ENCODE measurements at places on chromosomes 2 and 18.

- no peak for DNase-seq
Measured at GRCh38 chr2:104547221-104547620, 306.7 kb upstream of the POU3F3 start.

GRCh38 chr18:11982981-11983380, 1.7 kb downstream of the IMPA2 start:
- no peak for DNase-seq

DNA sequence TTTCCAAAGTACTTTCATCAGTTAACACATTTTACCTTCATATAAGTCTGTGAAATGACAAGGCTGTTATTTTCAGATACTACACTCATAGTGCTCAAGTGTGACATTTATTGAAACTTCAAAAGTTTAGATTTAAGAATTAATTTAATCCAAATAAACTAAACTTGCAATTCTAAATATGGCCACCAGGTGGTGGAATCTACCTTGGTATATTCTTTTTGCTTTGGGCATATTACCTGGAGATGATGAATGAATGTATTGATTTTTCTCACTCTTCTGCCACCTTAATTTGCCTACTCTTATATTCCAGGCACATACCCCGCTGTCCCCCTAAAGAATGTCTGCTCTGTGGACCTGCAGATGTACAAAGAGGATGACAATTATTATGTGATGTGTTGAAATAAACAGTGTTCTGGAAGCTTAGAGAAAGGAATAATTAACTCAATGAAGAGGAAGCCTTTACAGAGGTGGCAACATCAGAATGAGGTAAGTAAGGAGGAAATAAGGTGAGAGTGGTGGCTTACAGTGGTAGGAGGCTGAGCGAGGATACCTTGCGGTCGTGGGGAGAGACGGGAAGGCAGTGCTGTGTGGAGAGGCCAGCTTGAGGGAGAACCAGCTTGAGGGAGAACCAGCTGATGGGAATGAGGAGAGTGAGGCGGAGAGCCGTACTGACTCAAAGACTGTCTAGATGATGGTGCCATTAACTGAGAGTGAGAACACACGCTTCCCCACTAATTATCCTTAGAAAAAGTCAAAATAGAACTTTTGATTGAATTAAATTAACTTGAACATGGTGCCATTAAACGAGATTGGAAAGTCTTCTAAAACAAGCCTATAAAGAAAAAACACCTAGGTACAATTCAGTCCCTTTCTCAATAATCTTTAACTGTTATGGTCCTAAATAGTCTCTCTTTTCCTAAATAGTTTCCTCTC, 179.5 kb downstream of the CELF4 start:
- DNase-seq, result no peak

- no peak for DNase-seq
Measured at GRCh38 chr2:54956111-54956627, 94.1 kb downstream of the RTN4 start.

- no peak for DNase-seq
Measured at GRCh38 chr2:160389875-160390274, 103.7 kb downstream of the RBMS1 start.

- DNase-seq, result no peak
Measured at GRCh38 chr2:237581751-237582746, 8.5 kb downstream of the RAB17 start.

DNA sequence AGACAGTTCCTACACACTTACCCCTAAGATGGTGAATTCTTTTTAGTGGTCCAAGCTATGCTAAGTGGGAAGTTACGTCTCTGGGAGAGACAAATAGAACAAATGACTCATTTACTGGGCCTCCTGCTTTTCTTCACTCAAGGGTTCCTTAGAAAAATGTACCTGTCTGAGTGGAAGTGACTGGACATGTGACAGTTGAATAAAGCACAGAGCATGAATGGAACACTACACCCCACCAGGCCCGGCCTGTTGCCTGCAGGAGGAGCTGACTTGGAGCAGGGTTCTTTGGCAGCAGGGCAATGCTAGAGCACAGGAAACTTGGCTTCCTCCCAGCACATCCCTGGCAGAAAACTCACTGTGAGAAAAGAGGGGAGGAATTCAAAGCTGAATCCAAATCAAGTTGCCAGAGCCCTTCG, 451.0 kb upstream of the SETBP1 start:
- DNase-seq, result no peak

- no peak for DNase-seq
Measured at GRCh38 chr2:66700677-66701066, 265.7 kb downstream of the MEIS1 start.

DNA sequence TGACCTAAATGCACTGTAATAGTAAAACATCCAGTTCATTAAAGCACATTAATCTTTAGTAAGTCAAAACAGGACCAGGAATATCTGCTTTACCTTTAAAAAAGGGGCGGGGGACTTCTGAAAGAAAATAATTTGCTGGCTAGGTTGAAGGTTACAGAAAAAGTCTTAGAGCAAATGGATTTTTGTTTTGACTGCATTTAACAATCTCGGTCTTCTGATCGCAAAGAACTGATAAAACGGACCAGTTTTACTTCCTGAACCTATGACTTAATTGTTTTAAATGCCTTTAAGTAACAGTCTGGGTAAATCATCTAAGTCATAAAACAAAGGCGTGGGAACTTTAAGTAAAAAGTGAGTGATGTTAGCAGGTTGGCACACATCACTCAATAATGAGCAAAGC, 783 bp downstream of the BUB1 start:
- no peak for DNase-seq

GRCh38 chr2:204795156-204795555, 249.9 kb downstream of the PARD3B start:
- no peak for DNase-seq

DNA sequence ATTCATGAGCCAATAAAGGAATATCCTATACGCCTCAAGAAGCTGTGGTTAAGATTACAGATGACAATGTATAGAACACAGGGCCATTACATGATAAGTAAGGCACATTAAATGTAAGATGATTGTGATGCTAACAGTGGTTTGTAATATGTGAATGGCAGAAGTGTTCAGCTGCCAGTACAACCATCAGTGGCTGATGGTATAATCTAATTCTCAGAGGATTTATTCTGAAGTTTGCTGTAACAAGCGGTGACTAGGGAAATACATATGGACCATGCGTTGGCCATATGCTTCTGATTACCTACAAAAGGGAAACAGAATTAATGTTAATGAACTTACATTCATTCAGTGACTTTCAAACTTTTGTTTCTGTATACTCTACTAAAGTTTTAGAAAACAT, 750.8 kb upstream of the KLHL29 start:
- DNase-seq, result no peak

DNA sequence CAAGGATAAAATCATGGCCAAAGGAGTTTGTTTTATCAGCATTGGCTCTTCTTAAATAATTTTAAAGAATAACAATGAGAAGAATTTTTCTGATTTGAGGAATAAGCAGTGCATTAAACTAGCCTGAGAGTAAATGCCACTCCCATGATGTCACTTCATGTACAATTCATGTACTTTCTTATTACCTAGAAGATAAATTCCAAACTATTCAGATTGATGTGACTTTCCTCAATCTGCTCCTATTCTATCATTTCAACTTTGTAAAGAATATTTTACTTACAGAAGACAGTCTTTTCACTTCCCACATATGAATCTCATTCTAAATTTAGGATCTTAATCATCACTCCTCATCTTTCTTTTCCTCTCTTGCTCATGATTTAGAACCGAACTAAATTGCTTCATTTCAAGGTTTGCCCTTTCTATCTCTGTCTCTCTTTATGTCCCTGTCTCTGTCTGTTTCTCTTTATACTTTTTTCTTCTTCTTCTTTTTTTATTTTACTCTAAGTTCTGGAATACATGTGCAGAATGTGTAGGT, 1142.0 kb upstream of the PIK3C3 start:
- no peak for DNase-seq

DNA sequence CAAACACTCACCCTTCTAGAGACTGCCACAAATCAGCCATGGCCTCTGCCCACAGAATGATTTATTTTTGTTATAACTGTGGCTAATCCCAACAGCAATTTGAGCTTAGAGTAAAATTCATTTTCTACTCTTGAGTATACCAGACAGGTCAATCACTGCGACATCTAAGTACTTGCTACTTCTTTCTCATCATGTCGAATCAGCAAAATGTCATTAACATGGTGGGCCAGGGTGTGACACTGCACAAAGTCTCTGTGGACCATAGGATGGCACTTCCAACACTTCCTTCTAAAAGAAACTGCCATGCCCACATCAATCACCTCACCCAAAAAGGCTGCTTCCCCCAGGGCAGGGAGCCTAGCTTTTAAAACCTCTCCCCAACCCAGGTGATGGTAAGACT, 64.4 kb downstream of the KCNG3 start:
- DNase-seq, result no peak

- DNase-seq, result no peak
Measured at GRCh38 chr2:207655000-207655399, 29.8 kb upstream of the METTL21A start.

- DNase-seq, result no peak
Measured at GRCh38 chr2:207528980-207529329, 807 bp upstream of the CREB1 start.

- no peak for DNase-seq
Measured at GRCh38 chr2:120425014-120425413, 79.1 kb downstream of the INHBB start.

GRCh38 chr2:133458280-133458679, 110.0 kb downstream of the NCKAP5 start:
- no peak for DNase-seq

DNA sequence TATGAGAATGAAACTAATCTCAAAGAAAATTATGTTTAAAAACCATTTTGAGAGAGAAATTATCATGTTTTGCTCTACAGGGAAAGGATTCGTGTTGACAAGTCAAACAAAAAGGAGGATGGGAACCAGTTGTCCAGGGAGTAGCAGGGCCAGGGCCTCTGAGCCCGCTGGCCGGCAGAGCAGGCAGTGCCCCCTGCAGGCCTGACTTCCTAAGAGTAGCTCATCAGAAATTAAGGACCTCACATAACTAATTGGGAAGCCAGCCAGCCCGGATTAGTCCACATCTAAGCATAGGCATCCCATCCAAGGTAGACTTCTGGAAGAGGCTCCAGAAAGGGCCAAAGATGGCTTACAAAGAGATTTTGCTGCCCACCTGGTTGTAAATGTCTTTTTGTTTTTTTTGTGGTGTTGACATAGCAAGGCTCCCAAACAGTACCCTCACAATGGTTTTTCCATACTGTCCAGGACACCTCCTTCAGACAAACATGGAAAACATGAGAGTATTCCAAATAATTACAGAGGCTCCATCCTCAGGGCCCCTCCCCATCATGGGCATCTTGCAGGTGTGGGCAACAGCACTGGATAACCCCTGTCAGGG, 241.2 kb upstream of the TANK start:
- DNase-seq, result no peak

DNA sequence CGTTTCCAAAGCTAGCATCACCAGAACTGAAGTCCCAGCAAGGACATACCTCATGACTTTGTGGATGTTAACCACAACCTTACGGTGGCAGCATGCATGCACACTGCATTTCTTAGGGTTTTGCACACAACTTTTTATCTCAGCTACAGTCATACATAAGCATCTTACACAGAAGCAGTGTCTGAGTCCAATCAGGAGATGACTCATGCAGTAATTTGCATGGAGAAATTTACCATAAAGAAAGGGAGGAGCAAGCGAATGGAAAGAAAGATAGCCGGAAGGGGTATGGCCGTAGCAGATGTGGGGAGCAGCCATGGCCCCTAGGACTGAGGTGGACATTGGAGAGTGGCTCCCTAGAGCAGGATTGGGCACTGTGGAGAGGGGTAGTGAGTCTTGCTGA, 522.5 kb downstream of the GALR1 start:
- no peak for DNase-seq

GRCh38 chr18:59733421-59733820, 36.2 kb upstream of the CCBE1 start:
- DNase-seq, result no peak

DNA sequence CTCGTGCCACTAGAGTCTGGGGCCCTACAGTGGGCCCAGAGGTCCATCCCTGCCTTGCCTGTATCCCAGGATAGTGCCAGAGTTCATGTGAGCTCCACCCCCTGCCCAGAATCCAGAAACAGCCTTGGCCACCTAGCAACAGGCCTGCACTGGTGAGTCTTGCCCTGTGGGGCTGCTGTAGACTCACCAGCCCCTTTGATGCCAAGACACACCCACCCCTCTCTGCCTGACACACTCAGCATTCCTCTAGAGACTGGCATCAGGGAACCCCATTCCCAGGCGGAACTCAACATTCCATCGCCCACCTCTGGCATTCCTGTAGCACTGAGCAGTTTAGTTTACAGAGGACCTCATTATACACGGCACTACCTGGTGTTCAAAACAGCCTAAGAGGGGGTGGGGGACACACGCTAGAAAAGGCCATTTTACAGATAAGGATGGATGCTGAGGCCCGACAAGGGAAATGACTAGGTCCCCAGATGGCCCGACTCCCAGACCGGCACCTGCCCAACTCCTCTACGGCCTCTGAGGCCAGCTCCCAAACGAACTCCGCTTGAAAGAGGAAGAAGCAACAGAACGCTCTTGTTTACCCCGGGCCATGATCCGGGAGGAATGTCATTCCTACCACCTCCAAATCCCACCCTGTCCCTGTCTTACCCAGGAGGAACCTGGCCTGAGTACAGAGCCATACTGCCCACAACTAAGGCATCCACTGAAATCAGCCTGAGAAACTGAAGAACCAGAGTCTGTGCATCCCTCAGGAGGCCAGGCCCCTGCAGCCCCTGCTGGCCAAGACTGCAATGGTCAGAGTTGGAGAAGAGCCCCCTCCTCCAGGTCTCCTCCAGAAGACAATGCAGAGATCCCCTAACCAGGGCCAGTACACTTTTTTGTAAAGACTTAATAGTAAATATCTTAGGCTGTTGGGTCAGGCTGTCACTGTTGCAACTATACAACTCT, 180.2 kb downstream of the TNS1 start:
- no peak for DNase-seq

DNA sequence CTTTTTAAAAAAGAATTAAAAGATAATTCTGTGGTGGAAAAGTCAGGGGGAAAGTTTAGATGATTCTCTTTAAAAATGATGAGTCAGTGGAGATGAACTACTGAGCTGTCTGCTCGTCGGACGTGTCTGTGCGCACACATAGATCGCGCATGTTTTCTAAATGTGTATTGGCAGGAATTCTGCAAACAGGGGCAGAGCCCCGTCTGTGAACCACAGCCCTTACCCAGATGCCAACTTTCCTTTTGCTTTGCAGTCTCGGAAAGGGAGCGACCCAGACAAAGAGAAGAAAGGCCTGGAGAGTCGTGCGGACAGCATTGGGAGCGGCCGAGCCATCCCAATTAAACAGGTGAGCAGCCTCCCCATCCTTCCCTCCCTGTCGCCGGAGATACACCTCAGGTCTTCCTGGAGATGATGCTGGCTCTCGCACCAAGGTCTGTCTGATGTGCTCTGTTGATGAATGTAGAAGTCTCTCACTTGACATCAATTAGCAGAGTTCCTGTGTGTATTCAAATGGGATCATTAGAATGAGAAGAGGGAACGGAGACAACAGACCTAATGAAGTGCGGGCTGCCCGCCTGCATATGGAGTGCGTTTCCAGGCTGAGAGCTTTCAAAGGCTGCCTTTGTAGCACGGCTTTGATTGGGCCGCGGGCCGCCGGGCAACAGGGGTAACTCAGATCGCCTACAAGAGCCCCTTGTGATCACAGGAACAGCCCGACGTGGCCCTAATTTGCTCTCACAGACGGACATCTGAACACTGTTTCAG, 313.3 kb downstream of the AGAP1 start:
- no peak for DNase-seq

- no peak for DNase-seq
Measured at GRCh38 chr2:239664216-239664810, 263.5 kb upstream of the HDAC4 start.

- DNase-seq, result no peak
Measured at GRCh38 chr18:64220941-64221340, 72.1 kb upstream of the LINC00305 start.

All from left renal cortex interstitium (tissue), 4 donors.